NT2/D1 (cell line): ENCODE measurements at places on chromosomes 13 and 19.

- no peak for DNase-seq
Observed at GRCh38 chr19:15841875-15842569, 26.6 kb upstream of the OR10H1 start.

- DNase-seq = no peak
Observed at GRCh38 chr13:97004096-97004876, 10.0 kb upstream of the OXGR1 start.

GRCh38 chr19:46484656-46485055, 11.0 kb downstream of the PNMA8B start:
- DNase-seq = no peak

DNA sequence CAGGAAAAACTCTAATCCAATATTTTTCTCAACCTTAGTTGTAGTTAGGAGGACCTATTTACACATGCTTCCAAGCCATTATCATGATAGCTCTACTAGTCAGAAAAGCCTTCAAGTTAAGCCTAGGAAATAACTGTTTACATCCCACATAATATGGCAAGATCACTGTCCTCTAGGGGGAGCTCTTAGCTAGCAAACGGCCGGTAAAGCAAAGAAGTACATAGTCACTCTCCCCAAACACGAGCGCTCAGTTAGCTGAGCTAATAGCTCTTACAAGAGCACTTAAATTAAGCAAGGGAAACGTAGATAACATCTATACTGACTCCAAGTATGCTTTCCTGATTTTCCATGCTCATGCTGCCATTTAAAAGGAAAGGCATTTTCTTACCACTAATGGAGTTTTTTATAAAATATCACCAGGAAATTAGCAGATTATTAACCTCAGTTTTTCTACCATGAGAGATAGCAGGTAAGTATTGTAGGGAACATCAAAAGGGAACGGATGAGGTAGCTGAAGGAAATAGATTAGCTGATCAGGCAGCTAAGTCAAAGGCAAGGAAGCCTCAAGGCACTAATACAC, 100.6 kb upstream of the PABPC3 start:
- DNase-seq = peak; percentile 82

GRCh38 chr19:10061717-10062310, 24.3 kb upstream of the SHFL start:
- DNase-seq = no peak

DNA sequence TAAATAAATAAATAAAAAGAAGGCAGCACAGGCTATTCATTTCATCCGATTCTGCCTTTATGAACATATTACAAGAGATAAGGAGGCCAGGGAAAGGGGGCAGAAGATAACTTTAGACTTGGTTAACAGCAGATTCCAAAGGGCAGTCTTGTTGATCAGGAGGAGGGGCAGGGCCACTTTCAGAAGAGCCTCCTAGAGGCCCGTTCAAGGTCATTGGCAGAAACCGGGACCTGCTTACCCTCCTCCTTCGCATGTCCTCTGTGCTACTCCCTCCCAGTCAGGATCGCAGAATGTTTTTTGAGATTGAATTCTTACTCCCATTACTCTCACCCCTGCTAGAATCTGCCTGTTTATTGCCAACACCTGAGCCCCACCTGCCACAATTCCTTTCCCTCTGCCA, 217.0 kb upstream of the IPO5 start:
- no peak for DNase-seq

GRCh38 chr13:64332048-64332447, 2898.1 kb downstream of the PCDH9 start:
- no peak for DNase-seq

- no peak for DNase-seq
Observed at GRCh38 chr19:40055049-40055448, 982 bp downstream of the ZNF780B start.

- DNase-seq = no peak
Observed at GRCh38 chr13:60047918-60048317, 115.8 kb downstream of the DIAPH3 start.

DNA sequence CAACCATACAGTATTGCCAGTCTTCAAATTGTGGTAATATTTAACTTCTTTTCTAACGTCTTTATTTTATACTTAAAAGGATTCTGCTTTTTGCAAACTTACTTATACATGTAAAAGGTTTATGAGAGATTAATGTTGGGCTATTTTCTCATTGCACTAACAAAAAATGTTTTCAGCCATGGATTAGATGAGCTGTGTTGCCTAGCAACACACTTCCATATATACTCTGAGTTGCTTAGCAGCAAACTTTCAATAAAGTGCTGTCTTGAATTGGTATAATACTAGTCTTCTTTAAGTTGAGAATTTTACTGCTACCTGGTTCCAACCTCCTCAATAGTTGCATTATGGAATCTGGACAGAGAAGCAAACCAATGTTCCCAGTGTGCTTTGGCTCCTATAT, 777.4 kb upstream of the PCDH9 start:
- DNase-seq = no peak

DNA sequence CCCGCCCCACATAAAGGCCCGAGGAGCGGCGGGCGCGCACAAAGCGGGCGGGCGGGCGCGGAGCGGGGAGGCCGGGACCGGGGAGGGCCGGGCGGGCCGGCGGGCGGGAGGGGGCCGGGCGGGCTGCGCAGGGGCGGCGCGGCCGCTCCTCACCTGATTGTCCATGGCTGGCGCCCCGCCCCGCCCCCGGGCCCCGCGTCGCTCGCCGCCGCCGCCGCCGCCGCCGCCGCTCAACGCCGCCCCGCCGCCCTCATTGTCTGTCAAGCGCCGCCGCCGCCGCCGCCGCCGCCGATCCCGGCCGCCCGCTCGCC, 200 bp downstream of the MLLT1 start:
- no peak for DNase-seq

GRCh38 chr13:110254751-110255553, 52.0 kb downstream of the COL4A1 start:
- DNase-seq = no peak

GRCh38 chr13:108342369-108343289, 73.1 kb downstream of the TNFSF13B start:
- DNase-seq = peak; percentile 20

DNA sequence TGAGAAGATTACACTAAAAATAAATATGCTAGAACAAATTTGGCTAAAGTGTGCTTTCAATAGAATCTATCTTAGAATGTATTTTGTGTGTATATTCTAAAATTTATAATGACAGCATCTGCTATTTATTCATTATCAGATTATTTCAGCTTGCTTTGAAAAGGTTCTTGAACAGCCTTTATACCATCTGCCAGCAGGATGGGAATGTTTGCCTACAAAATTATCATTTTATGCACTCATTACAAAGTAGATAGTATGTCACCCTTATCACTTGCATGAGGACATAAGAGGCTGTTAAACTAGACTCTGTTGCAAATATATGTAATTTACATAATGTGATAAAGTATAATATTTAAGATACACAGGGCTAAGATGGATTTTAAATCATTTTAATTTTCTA, 1286.9 kb upstream of the PCDH20 start:
- DNase-seq = no peak

DNA sequence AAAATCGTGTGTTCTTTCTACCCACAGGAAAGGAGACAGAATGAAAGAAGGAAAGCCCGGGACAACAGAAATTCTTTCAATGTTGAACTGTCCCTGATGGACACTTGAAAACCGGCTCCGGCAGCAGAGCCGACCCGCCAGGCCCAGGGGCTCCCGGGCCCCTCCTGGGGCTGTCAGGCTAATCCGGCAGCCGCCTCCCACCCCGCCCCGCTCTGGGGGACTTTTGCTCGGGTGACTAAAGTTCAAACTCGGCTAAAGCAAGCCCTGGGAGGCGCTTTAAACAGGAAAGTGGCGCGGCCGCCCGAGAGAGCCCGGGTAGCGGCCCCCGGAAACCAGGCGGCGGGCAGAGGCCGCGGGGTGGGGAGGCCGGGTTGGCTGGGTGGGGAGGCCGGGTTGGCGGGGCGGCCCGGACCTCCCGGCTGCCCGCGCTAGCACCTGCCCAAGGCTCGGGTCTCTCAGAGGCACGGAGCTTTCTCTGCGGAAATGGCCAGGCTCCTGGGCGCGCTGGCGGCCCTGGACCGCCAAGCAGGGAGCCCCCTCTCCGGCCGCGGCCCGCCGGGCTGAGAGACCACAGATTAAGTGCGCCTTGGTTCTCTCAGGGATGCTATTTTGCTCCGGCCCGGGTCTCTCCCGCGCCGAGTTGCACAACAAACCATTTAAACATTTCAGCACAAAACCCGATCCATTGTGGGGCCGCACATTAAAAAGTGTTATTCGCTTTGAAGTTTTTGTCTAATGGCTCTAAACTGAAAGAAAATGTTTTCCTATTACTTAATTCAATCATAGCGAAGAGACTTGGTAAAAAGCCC, 2.6 kb upstream of the GSX1 start:
- no peak for DNase-seq

DNA sequence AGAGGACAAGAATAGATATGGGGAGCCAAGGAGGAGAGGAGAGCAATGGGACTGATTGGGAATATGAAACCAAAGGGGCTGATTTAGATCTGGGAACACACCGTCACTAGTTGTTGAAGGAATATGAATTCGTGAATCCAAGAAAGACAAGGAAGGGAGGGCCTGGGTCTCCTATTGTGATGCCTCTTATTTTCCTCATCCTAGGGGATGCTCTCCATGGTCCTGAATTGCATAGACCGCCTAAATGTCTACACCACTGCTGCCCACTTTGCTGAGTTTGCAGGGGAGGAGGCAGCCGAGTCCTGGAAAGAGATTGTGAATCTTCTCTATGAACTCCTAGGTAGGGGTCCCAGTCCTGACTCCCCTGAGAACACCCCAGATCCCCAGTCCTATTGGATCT, 21.5 kb downstream of the RYR1 start:
- no peak for DNase-seq

DNA sequence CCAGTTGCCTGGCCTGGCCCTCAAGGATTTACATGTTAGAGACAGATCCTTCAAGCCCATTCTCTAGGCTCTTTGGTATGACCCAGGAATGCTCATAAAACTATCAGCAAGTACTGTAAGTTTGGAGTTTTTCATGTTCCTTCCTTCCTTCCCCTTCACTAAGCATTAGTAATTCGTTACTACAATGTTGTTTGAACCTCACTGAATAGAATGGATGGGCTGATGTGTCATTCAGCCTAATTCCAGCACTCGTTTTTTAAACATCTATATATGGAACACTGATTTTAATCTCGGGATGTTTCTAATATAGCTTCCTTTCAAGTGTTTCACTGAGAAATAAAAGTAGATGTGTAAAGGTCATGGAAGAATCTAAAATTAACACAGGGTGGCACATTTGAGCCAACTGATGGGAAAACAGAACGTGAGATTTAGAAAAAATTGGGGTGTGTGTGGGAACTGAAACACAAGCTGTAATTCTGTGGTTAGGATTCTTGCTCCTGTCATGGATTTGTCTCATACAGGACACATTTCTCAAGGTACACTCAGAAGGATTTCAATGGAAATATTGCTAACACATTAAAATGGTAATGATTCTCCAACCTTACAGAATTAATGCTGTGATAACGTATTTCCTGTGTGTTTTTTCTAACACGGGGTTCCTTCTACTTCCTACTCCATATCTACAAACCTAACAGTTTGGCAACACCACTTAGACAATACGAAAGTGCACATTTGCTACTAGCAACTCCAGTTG, 93.4 kb downstream of the FLT1 start:
- DNase-seq = no peak

DNA sequence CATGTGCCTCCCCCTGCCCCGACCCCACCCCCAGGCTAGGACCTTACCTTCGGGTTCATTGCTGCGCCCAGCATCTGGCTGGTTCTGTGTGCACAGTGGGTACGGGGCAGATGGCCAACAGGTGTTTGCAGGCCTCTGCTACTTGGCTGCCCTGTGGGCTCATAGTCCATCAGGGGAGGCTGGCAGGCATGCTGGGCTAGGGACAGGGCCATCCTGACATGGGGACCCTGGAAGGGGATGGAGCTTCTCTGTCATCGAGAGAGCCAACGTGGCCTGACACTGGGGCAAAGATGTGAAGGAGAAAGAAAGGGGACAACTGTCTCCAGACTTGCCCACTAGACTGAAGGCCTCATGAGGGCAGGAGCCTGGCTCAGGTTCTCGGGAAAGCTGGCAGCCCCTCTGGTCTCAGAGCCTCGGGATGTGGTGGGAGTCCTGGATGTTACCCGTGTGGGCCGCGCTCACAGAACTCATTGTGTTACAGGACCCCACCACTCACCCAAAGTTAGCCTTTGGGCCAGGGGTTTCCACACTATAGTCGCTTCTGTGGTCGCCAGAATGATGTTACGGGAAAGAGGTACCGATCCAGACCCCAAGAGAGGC, 4.7 kb downstream of the ZNF536 start:
- no peak for DNase-seq

- DNase-seq = no peak
Observed at GRCh38 chr13:33129094-33129832, 113.0 kb downstream of the KL start.

DNA sequence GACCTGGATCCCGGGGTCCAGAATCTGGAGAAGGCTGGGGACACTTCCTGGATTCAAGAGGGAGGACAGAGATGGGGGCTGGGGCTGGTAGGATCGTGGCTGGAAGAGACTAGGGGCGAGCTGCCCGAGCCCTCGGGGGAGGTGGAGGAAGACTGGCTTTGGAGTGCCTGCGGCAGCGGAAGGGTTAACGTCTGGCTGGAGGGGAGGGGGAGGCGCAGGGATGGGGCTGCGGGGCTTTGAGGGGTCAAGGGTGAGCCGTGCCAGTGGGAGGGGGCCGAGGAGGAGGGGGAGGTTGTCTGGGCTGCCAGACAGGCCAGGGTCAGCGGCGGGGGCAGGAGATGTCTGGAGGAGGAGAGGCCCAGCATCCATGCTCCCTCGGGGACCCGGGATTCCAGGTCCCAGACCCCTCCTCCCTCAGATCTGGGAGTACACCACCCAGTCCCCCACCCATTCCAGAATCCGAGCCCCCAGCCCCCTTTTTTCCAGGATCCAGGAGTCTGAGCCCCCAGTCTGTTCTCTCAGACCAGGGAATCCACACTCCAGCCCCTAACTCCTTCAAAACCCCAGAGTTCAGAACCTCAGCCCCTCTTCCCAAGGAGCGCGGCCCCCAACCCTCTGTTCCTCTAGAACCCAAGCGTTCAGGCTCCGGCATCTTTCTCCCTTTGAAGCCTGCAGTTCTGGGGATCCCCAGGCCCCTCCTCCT, 3.2 kb upstream of the SPACA6 start:
- DNase-seq = peak; percentile 49

DNA sequence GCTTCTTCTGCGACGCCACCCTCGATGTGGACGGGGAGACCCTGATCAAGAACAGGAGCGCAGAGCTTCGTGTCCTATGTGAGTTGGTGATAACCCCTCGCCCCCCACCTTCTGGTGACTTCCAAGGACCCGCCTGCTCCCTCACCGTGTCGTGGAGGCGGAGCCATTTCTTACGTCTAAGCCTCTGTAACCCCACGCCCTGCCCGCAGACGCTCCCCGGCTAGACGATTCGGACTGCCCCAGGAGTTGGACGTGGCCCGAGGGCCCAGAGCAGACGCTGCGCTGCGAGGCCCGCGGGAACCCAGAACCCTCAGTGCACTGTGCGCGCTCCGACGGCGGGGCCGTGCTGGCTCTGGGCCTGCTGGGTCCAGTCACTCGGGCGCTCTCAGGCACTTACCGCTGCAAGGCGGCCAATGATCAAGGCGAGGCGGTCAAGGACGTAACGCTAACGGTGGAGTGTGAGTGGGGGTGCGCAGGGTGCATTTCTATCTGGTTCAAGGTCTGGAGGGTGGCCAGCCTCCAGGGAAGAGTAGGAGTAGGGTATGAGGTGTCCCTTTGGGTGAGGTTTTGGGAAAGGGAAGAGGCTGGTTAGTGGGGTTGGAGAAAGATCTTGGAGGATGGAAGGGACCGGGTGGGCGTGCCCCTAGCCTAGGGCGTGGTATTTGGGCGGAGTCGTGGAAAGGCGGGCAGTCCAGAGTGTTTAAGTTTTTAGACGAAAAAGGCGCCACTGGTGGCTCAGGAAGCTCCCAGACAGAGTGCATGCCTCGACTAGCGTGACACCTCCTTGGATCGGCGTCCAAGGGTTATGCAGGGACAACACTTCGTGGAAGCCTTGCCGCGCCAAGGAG, 3.3 kb downstream of the ICAM5 start:
- no peak for DNase-seq
